ENCODE measurements at places on chromosomes 5 and 9.
A peak's percentile ranks its signal among the peaks of the same experiment; 100 is the strongest.

DNA sequence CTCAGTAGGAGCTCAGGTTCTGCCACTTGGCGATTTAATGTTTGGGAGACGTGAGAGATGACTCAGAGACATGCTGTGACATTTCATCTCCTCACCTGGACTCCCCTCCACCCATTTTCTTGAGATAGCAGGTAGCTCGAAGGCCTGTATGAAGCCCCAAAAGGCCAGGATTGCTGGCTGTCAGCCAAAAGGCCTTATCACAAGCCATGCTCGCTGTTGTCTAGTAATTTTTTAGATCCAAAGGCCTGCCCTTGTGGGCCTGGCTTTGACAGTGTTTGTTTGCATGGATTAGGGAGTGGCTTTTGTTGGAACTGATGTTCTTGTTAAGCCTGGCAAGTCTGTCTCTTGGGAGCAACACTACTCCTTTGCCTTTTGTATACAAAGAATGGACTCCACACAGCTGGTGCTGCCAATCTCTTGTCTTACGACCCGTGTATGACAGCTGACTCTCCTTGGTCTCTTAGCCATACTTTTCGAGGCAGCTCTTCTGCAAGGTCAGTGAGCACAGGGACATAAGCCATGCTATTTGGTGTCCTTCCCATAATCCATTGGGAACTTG, 22.7 kb downstream of the CAVIN4 start:
- DNase-seq = no peak

DNA sequence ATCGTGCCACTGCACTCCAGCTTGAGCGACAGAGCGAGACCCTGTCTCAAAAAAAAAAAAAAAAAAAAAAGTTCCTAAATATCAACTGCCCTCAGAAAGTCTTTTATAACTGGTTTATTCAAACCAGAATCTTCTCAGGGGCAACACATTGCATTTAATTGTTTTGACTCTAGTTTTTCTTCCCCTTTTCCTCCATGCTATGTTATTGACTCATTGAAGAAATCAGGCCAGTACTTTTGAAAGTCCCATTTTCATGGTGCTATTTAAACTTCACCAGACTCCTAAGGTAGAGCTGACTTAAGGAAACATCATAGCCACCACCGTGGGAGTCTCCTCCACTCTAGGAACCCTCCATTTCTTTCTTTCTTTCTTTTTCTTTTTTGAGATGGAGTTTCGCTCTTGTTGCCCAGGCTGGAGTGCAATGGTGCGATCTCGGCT, 83.1 kb upstream of the IL6ST start:
- DNase-seq = no peak

DNA sequence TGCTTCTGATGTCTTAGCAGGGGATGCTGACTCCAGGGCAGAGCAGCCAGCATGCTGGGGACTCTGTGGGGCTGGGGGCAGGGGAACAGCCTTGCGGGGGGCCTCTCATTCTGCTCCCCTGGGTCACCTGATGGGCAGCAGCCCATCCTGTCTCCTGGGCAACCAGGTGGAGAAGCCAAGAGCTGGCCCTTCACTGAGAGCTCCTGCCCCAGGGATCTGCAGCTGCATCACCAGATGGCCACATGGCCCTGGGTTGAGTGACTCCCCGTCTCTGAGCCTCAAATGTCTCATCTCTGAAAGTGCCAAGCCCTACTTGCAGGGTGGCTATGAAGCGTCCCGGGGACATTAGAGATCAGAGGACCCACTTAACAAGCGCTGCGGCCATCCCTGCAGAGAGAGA, 49.1 kb downstream of the LRSAM1 start:
- no peak for DNase-seq

- no peak for DNase-seq
Measured at GRCh38 chr9:97562542-97562941, 61.1 kb downstream of the TMOD1 start.

- no peak for DNase-seq
Measured at GRCh38 chr5:95739857-95740256, 8.7 kb downstream of the RHOBTB3 start.

- DNase-seq = no peak
Measured at GRCh38 chr5:76626738-76627137, 3.5 kb upstream of the F2RL2 start.

DNA sequence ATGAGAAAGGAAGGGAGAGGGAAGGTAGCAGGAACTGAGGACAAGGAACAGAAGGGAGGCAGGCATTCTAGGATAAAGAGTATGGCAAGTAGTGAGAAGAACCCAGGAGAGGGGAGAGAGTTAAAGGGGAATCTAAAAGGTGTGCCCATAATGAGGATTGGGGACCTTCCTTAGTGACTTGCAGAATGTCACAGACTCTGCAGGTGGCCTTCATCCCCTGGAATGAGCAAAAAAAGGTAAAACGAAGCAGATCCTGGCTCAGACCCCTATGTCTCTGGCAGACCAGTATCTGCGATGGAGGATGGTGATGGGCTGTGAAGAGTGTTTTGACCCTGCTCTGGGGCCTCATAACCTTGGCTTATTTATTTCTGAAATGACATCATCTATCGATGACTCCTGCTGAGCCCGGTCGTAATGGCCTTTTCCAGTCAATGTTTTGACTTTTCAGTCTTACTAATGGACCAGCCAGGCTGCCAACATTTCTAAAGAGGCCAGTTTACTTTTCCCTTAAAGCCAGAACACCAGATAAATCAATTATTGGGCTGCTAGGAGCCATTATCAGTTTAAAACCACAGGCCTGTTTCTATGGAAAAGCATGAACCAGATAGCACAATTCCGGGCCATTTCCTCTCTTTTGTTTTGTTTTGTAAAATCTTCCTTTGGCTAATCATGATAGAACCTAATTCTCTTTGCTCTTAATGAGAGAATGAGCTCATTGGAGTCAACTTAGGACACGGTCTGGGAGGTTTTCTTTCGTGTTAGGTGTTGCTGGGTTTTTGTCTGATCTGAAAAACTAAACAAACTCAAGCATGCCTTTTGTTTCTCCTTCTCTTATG, 3.1 kb downstream of the TMOD1 start:
- DNase-seq = no peak

DNA sequence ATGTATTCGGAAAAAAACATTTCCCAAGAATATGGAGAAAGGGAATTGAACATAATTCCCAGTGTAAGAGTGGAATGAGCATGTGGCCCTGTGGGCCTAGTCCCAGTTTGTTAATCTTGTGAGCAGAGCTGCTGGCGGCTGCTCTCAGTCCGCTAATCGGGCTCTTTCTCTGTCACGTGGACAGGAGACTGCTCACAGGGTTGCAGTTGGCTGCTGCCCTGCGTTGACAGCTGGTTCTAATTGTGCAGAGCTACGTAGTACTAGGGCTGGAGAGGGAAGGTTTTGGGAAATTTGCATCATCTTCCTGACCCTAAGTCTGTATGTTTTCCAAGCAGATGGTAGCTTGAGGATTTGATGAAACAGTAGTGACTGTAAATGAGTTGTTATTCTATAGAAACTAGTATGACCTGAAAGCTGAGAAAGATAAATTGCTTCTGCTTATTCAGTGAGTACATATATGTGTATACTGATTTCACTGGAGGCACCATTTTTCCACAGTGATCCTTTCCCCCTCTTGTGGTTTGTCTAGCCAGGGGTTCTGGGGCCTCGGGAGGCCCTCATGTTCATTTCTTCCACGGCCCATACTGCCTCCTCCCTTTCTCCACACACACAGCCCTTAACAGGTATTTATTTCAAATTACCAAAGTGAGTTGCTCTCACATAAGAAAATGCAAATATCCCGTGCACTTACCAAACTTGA, 100.6 kb downstream of the ANGPTL2 start:
- no peak for DNase-seq

- no peak for DNase-seq
Measured at GRCh38 chr5:14838396-14839319, 32.9 kb downstream of the ANKH start.

- no peak for DNase-seq
Measured at GRCh38 chr9:98007251-98007928, 24.2 kb downstream of the ANP32B start.

DNA sequence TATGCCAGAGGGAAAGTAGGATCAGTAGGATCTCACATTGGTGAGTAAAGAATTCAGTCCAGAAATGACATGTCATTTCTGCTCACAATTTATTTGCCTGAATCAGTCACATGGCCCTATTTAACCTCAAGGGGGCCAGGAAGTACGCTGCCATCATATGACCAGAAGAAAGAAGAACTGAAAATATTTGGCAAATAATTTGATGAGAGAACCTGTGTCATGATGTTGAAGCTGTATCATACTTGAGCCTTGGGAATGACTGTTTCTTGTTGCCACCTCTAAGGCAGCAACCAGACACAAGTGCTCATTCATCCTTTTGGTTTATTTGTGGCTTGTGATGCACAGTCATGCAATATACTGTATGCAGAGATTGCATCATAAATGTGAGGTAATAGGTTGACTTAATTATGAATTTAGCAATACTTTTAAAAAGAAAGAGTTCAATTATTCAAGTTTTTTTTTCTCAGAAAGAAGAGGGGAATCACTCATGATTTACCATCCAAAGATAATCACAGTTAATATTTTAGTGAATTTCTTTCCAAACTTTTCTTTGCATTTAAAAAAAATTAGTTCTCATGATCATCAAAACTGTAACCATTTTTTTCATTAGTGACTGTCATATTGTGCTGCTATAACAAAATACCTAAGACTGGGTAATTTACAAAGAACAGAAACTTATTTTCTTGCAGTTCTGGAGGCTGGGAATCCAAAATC, 8.2 kb upstream of the ZFYVE16 start:
- DNase-seq = no peak

GRCh38 chr5:98096155-98096554, 677.3 kb upstream of the RGMB start:
- no peak for DNase-seq

GRCh38 chr9:131868766-131869165, 128.9 kb upstream of the RAPGEF1 start:
- DNase-seq = no peak

DNA sequence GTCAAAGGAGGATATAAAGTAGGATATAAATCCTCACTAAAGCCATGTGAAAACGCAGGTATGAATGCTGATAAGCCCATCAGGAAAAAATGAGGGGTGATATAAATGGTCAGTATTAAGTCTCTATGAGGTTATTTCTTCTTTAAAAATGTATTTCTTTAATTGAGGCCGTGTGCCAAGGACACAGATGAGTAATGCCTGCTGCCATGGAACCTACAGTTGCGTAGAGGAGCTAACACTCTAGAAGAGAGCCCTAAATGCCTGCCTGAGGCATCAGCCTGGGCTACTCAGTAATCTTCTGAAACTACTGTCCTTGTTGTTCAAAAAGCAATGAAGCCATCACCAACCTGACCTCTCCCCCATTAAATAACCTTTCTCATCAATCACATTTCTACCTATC, 84.9 kb downstream of the KLHL3 start:
- no peak for DNase-seq

GRCh38 chr5:54581831-54582548, 64.4 kb downstream of the SNX18 start:
- no peak for DNase-seq

DNA sequence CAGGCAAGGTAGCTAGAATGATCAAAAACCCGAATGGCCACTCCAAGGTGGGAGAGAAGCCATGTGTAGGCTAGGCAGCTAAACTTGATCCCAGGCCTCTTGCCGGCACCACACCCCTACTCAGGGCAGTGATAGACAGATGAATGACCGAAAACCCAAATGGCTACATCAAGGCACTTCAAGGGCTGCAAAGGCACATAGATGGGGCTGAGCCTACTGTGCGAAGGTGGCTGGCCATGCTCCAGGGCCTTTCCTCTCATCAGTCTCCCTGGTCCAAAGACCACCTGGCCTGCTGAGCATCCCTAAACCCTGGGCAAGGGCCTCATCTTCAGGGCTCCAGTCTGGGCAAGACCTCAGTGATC, 3.7 kb upstream of the TIFAB start:
- DNase-seq = no peak

- DNase-seq = no peak
Measured at GRCh38 chr9:137030538-137031527, 1.1 kb downstream of the FUT7 start.

DNA sequence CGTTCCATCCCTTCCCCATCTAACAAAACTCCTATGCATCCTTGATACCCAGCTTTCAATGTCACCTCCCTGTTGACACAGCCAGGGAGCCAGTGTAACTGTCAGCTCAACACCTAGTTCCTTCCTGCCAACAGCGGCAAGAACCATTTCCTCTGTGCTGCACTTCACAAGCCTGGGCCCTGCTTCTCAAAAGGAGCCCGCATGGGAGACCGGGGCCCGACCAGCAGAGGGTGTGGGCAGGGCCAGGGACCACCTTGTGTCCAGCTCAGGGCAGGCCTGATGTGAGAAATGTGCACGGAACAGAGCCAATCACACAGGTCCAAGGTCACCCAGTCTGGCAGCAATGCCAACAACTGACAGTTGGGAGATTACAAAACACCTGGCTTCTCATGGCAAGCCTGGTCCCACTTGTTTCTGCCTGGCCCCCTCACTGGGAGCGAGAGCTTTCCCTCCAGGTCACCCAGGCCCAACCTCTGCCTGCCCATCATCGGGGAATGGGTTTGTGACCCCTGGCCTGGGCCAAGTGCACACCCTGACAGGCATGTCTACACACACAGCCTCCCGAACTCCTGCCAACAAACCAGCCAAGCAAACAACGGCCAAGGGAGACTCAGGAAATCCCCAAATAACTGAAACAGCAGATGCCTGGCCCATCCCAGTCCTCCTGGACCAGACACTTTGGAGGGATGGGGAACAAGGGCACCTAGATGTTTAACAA, 3.1 kb downstream of the RNF44 start:
- DNase-seq = peak; percentile 38

DNA sequence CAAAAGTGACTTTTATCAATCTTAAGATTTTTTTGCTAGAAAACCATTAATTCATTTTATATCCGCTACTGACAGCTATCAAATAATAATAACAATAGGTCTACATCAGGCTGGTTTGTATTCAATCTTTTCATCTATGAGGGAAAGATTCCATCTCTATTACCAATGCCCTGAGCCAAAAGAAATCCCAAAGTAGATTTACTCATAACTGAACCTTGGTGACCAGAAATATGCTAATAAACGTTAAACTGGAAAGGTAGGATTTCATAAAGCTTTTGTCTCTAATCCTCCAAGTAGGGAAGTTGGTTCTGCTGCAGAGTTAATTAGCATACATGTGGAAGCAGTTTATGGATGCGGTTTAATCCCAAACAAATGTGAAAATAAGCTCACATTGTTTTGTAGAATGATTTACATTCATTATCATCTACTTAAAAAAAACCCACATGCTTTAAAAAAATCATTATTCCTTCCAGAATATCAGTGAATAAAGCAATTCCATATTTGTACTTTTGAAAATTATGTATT, 715.5 kb downstream of the CETN3 start:
- no peak for DNase-seq

DNA sequence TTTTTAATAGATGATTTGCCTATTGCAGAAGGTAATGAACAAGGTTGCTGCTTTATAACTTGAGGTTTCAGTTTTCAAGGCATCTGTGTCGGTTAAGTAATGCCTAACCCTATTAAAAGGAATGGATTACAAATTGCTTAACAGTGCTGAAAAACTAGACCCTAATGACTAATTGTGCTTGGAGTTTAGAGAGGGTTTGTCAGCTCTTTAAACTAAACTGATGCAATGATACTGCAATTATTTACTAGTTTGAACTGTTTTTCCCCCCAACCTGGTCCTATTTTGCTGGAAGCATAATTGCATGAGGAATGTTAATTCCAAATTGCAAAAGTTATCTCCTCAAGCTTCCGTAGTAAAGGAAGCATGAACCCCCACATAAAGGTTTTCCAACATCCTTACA, 39.3 kb upstream of the TLX3 start:
- no peak for DNase-seq

All from stimulated activated CD8-positive, alpha-beta memory T cell treated with anti-CD3 and anti-CD28 coated beads, Interleukin-7, amount 100 ng/mL, for 4 hours (primary cell).